ENCODE measurements at places on chromosomes 7 and 10. TPM values are rescaled to one million over a fixed set of nuclear protein-coding genes. Genes with fewer than 3 reads are reported as not detected.
A peak's percentile ranks its signal among the peaks of the same experiment; 100 is the strongest.

Gene SEC24C
- 29.1 TPM for total RNA-seq

Gene IFT22
- 31.0 TPM for total RNA-seq

Gene NPTX2
- 37.2 TPM for total RNA-seq

Gene PTPN20
- total RNA-seq: 0.99 TPM

Gene LRRC61
- 4.9 TPM for total RNA-seq

Gene GJC3
- total RNA-seq: not detected

Gene EPHB6
- total RNA-seq: 37.1 TPM

Gene GNGT1
- total RNA-seq: not detected

GRCh38 chr10:111475720-111476119 is 398.9 kb downstream of the ADRA2A start:
- peak; percentile 5 for DNase-seq

GRCh38 chr10:75111907-75112679 is 637 bp downstream of the SAMD8 start:
- DNase-seq: peak; percentile 54

GRCh38 chr10:132493756-132494290 is 43.8 kb upstream of the INPP5A start:
- peak; percentile 7 for DNase-seq

GRCh38 chr10:72245949-72246525 is 27.7 kb upstream of the DDIT4 start:
- no peak for DNase-seq

DNA sequence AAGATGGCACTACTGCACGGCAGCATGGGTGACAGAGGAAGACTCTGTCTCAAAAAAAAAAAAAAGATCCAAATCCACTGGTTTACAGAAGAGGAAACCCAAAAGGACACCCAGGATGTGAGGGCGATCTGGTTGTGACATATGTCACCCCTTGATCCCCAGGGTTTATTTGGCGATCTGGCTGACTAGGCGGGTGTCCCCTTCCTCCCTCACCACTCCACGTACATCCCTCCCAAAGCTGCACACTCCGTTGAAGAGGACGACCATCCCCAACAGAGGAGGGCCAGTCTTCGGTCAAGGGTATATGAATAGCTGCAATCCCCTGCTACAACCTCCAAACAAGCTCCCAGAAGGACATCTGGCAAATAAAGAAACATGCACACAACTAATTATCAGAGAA is 111.6 kb downstream of the HTR5A start:
- no peak for DNase-seq

GRCh38 chr7:117489911-117490310 is 10.1 kb downstream of the CFTR start:
- no peak for DNase-seq

DNA sequence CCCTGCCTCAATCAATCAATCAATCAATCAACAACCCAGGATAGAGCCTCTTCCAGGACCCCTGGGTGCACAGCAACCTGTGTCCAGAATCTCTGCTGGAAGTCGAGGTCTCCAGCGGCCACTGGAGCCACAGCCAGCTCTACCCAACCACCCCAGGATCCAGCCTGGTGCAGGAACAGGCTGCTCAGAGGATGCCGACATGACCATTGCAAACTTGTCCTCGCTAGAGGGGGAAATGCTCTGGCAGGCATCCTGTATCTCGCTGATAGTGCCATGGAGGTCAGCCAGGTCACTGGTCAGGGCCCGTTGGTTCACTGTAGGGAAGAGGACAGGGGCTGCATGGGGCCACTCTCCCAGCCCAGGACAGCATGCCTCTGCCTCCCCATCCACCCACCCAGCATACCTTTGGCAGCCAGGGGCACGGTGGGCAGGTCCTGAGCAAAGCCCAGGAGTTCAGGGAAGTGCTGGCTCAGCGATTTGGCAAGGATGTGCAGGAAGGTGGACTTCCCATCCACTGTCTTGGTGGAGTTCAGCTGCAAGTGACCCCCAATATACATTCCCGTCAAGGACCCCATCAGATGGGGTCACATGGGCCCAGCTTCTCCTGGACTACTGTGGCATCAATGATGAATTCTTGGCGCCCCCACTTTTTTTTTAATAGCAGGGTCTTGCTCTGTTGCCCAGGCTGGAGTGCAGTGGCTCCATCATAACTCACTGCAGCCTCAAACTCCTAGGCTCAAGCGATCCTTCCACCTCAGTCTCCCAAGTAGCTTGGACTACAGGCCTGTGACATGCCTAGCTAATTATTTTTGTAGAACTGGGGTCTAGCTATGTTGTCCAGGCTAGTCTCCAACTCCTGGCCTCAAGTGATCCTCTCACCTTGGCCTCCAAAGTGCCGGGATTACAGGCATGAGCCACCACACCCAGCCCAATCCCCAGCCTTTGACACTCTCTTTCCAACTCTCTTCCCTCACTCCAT is 49.4 kb downstream of the GRID2IP start:
- DNase-seq: no peak

- no peak for DNase-seq
These were observed 218.6 kb upstream of the TAC1 start for GRCh38 chr7:97513326-97513725.

- DNase-seq: no peak
These were observed 610.2 kb downstream of the CALN1 start for GRCh38 chr7:71801976-71802375.

DNA sequence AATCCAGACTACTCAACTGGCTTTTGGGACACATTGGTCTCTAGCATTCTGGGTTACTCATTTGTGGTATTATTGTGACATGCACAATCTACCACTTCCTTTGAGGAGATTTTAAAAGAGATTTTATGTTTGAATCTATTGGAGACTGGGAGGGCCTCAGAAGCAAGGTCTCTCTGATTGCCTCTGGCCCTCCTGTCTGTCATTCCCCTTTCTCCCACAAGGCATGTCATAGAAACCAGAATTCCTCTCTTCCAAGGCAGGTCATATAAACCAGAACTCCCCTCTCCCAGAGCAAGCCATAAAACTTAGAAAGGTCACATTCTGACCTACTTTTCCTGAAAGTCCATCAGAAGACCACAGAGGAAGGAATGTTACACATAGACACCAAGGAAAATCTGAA is 777.7 kb downstream of the PHTF2 start:
- DNase-seq: no peak

DNA sequence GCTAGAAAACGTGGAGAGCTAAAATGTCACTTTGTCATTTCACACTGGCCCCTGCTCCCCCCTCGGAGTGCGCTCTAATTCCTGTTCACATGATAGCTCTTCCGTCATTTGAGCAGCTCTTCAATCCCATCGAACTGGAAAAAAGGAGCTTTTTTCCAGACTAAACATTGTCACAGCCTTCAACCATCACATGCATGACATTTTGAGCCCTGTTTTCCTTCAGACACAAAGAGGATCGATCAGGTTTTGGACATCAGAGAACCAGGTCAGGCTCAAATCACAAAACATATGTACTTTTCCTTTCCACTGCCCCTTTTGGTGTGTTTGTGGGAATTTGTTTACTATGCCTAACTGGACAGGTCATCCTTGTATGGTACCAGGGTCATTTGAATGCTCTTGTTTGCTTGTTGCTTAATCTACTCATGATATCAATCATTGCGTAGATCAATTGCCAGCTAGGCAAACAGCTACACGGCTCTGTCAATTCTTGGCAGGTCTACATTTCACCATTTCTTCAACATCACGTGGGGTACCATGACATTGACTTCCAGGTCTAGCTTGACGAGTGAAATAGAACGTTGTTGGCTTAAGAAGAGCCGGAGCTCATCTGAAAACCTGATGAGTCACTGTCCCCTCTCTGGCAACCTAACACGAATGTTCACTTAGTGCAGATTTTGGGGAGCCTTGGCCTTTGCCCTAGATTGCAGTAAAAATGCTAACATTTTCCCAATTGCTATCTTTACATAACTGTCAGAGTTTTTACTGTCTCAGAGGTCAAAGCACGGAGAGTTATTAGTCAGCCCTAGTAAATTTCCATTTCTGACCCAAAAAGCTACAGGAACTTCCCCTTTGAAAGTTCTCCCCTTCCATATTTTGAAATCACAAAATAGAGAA is 87.3 kb downstream of the LYZL2 start:
- DNase-seq: no peak

GRCh38 chr10:61669161-61669725 is 6.5 kb downstream of the CABCOCO1 start:
- DNase-seq: no peak

DNA sequence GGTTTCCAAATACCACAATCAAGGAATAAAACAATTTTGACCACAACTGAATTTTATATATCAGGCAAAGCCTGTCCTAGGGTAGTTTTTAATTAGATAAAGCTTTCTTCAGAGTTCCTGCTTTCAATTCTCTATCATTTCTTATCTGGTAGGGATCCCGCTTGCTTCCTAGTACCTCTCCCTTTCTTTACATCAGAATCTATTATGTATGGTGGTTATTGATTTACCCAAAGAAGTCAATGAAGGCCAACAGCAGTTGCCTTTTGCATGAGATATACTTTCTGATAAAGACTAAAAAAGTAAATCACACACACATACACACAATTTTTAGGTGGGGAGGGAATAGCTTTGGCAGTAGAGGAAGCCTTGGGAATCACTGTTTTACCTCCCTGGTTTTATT is 70.7 kb downstream of the HDAC9 start:
- no peak for DNase-seq

DNA sequence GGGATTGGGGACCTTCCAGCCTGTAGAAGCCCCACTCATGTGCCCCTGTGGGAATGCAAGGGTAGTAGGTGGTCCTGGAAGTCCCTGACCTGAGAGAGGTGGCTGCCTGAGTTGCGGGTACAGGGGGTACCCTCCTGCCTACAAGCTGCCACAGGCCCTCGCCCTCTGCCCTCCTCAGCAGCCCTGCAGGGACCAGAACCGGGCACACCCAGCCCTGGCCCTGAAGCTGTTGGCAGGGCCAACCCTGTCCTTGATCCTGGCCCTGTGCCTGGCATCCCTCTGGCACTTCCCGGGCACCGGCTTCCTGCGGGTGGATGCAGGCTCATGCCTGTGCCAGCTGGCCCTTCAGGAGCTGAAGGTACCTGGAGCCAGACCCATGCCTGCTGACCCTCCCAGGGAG is 54.9 kb upstream of the ELN start:
- DNase-seq: peak; percentile 19

DNA sequence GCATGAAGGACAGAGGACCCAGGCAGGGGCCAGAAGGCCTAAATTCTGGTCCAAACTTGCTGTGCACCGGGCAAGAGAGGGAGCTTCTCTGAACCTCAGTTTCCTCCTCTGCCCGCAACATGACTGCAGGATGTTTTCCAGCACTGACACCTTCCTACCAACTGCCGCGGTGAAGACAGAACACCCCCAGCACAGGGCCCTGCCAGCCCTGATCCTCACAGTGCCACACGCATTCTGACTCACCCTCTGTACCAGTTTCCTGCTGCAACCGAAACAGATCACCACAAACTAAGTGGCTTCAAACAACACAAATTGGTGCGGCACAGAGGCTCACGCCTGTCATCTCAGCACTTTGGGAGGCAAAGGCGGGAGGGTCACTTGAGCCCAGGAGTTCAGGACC is 18.1 kb downstream of the MAD1L1 start:
- DNase-seq: no peak

DNA sequence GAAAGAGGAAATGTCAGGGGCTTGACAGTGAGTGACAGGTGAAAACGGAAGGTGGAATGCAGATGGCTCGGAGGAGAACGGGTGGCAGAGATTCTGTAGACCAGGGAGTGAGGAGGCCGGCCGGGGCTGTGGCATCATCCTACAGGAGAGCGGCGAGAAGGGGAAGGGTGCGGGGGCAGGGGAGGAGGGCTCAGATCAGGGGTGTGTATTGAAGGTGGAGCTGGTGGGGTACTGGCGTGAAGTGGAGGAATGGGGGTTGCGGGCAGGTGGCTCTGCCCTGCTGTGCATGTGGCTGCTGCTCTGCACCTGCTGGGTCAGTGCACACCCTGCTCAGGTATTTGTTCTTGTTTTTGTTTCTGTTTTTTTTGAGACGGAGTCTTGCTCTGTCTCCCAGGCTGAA is 470.8 kb upstream of the FOXK1 start:
- DNase-seq: no peak

GRCh38 chr10:21705828-21706176 is 171.8 kb downstream of the MLLT10 start:
- DNase-seq: no peak

GRCh38 chr10:126851414-126852108 is 53.7 kb upstream of the DOCK1 start:
- no peak for DNase-seq

DNA sequence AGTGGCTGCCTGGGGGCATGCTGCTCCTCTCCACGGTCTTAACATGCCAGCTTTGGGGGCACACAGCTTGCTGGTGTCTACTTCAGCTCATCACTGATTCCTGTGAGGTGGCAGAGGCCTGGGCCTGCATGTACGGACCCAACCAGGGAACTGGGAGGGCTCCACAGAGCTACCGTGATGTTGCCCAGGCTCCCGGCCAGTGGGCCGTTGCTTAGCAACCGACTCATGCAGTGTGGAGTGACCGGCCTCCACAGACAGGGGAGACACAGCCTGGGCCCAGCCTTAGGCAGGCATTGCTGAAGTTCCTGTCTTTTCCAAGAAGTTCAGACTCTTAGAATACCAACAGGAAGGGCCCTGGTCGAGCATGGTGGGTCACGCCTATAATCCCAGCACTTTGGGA is 25.8 kb upstream of the SH2B2 start:
- no peak for DNase-seq

DNA sequence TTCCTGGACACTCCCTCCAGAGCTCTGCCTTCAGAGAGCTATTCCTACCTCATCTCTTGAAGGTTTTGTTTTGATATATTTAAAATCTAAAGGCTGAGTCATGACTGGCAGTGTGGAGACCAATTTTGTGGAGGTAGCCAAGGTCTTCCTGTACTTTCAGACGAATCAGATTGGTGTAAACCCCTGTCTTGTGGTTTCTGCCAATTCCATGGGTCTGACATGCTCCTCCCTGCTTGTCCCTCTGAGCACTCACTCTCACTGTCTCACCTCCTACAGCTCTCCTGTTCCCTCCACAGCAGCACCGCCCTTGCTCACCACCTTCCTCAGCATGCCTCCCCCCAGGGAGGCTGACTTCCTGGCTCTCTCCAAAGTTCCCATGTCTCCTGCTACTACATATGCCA is 179.8 kb downstream of the NPSR1 start:
- no peak for DNase-seq

- peak; percentile 13 for DNase-seq
These were observed 164.3 kb upstream of the AKR1E2 start for GRCh38 chr10:4661511-4662255.

Data from body of pancreas (tissue), 4 donors.